ENCODE measurements at places on chromosomes 3 and 15. TPM values are rescaled to one million over a fixed set of nuclear protein-coding genes. Genes with fewer than 3 reads are reported as not detected.
A peak's percentile ranks its signal among the peaks of the same experiment; 100 is the strongest.

GRCh38 chr3:178989821-178990220 is 81.8 kb downstream of the ZMAT3 start:
- no peak for DNase-seq

- DNase-seq, result no peak
These were observed 260.5 kb upstream of the IGF1R start for GRCh38 chr15:98387866-98388265.

DNA sequence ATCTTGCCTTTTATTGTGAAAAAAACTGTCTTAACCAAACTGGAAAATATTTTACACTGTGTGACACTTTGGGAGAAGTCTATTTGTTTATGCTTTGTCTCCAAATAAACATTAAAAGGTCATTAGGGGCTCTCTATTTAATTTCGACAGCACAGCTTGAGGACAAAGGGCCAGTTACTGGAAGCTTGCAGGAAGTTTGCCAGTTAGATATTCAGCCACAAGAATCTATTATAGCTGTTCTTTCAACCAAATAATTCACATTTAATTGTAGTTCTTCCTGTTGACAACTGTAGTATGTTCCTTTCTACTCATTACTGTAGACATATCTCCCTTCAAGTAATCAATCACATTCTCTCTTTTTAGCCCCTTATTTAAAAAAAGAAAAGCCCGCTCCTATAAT is 6.1 kb downstream of the CP start:
- no peak for DNase-seq

- no peak for DNase-seq
These were observed 558.0 kb downstream of the FOXP1 start for GRCh38 chr3:71025516-71025915.

GRCh38 chr3:102614585-102614984 is 179.8 kb downstream of the ZPLD1 start:
- no peak for DNase-seq

The NDN gene
- total RNA-seq, result not detected

The SMCO1 gene
- not detected for total RNA-seq

The SLC26A6 gene
- total RNA-seq, result 18.7 TPM

DNA sequence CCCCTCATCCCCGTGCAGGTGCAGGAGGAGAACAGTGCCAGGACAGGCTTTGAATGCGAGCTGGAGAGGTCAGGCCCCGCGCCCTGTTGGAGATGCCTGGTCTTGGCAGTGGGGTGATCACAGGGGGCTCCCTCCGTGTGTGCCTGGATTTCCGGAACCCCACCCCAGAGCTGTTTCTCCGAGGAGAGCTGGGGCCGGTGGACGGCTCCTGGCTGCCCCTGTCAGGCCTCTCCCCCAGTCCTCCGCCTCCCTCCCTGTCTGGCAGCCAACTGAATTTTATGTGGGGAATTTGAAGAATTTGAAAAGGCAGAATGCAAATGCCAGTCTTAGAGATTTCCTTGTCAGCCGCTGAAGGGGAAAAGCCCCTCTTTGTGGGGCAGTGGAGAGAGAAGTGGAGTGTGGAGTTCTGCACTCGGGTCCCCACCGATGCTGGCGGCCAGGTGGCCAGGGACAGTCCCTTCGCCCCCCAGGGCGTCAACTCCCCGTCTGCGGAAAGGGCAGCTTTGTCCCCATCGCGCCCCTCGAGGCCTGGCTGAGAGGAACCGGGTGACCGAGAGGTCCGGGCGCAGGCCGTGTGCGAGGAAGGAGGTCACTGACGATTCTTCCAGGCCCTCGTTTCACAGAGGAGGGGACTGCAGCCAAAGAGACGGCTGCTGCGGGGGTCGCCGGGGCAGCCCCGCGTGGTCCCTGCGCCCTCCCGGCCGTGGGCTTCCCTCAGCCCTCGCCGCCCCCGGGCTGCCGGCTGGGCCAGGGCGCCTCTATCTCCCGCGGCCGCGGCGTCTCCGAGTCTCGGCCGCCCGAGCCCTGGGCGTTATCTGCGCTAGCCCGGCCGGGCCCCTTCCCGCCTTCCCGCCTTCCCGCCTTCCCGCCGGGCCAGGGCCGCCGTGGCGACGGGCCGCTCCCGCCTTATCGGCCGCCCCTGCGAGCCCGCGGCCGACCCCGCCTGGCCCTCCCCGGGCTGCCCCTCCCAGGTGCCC is 56.0 kb upstream of the LCTL start:
- no peak for DNase-seq

DNA sequence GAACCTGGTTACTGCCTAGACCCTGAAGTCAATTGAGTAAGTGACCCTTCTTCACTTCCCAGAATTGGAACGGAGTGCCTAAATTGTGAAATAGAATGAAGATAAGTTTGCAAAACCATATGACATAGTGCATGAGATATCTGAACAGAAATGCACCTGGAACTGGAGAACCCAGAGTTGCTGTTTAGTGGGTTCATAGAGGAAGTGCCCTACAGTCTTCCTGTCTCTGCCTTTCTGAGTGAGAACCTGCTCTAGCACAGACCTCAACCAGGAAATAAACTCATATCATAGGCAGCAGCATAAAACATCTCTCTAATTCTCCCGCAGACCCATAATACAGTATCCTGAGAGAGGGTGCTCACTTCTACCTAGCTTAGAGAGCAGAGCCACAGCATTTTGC is 82.9 kb downstream of the EOMES start:
- no peak for DNase-seq

The ERC2 gene
- 0.75 TPM for total RNA-seq

The AADAC gene
- 2.8 TPM for total RNA-seq

The GXYLT2 gene
- total RNA-seq, result 2.9 TPM

- DNase-seq, result no peak
These were observed 311.6 kb downstream of the CNTN6 start for GRCh38 chr3:1404270-1404962.

- no peak for DNase-seq
These were observed 86.4 kb downstream of the TIGIT start for GRCh38 chr3:114380233-114380651.

The ITIH3 gene
- not detected for total RNA-seq

The ROPN1B gene
- total RNA-seq, result 0.50 TPM

- no peak for DNase-seq
These were observed 1570.1 kb downstream of the SI start for GRCh38 chr3:163508206-163508605.

DNA sequence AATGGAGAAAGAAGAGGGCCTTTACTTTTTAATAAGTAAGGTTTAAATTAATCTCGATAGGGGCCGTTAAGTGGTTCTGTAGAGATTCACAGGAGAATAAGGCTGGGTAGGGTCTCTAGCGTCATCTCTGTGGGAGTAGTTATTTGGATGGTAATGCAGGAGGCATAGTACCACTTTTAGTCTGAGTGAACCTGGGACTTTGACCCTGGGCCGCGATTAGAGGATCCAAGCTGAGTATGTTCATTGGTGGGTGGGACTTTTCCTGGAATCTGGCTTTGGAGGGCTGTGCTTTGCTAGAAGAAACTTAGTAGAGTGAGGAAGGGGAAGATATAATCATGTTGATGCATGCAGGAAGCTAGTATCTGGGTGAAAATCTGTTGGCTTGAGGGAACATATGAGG is 4.0 kb downstream of the LPP start:
- DNase-seq, result no peak

DNA sequence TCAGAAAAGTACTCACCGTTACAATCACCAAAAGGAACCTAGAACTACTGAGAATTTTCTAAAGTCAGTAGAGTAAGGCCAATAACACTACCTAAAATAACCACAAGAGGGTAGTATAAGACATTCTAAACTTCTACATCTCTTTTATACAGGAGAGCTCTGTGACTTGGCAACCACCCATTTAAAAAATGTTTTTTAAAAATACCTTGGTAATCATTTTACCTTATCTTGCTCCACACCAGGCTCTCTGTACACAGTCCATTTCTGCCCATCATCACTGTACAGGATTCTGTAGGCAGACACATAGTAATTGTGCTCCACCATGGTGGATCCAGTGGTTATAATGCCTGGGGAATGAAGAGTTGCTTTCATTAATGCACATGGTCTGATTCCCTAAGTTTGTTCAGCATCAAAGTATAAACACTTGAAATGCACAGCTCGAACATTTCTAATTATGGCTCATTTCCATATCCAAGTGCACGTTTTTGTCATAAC is 54.5 kb downstream of the ST3GAL6 start:
- DNase-seq, result peak; percentile 64

The MEF2A gene
- 31.8 TPM for total RNA-seq

- no peak for DNase-seq
These were observed 47.0 kb upstream of the PPIB start for GRCh38 chr15:64209680-64210334.

The SLC28A2 gene
- not detected for total RNA-seq

The SAXO2 gene
- total RNA-seq, result 2.7 TPM

DNA sequence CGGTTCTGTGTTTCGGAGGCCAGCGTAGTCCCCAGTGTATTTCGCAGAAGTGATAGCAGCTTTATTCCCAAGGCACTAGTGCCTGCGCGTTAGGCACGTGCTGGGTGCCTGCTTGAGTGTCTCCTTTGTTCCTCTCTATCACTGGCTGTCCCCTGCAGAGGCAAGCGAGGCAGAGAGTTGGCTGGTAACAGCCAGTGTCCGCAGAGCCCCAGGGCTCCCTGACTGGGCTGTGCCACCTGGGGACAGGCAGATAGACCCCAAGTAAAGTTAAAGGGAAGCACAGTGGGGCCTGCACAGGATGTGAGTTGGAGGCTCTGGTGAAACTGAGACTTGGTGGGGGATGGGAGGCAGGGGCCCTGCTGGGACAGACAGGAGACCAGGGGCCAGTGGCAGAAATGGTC is 50.7 kb downstream of the APBA2 start:
- no peak for DNase-seq

- no peak for DNase-seq
These were observed 217.7 kb downstream of the ATP8B4 start for GRCh38 chr15:49901321-49901720.

DNA sequence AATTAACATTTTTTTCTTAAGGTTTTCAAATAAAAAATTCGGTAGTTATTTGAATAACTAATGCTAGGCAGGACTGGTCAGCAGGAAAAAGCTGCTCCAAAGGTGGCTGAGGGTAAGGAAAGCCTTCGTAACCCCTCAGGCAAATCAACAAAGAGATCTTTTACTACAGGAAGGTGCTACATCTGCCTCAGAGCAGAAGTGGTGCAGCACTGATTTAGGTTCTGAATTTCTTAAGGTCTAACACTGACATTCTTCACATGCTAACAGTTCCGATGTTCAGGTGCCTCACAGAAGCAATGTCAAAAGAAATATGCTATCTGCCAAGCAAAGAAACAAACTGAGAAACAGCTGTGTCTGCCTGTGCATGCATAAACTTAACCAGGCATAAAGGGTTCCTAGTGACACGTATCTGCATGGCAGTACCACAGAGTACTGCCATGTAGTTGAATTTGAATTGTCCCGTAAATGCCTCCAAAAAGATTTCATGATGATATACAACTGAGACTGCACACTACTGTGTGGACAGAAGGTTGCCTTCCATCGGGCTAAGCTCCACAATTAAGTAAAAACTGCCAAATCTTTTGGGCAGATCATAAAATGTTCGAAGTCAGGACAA is 275.0 kb upstream of the NSMCE3 start:
- DNase-seq, result no peak

DNA sequence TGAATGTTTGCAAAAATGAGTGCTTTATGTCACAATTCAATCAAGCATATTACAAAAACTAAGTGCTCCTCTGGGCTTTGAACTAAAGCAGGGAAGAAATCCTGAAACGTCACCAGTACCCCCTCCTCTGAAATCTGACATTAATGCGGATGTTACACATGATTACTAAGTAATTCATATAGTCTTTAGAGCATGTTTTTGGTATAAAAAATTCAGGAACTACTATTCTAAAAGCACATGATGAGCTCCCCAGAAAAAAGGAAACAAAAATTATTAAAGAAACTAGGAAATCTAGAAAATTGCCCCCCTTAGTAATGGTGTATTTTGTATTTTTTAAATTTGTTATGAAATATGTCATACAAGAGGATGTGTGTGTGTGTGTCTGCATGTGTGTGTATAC is 87.7 kb downstream of the MYO5A start:
- no peak for DNase-seq

DNA sequence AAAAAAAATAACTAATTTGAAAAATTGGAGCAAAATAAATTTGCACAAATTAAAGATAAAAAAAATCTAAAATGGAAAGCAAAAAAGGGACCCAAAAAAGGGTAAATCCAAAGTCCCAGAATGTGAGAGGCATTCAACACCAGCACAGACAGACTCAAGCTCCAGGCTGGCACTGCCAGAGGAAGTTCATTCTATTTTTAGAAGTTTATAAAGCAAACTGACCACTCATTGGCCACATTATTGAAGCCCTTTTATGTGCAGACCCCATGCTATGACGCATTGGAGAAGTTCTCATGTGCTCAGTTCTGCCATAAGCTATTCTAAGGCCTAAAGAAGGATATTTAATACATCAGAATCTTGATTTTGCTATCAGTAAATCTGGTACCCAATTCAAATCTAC is 17.6 kb upstream of the BOC start:
- no peak for DNase-seq

DNA sequence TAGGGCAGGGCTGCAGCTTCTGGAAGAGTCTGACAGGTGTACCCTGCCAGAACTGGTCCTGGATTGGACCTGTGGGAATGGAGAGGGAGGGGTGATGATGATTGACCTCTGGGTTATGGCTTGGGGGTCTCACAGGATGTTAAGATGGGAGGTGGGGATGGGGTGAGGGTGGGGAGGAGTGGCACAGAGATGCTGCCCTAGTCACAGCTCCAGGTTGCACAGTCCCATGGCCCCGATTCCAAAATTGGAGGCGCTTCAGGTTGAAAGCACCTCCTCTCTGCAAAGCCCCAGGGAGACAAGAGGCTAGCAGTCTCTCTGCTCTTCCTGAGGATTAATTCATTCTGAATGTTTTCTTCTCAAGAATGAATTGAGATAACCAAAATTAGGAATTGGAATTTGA is 101.4 kb downstream of the FAM43A start:
- DNase-seq, result no peak

DNA sequence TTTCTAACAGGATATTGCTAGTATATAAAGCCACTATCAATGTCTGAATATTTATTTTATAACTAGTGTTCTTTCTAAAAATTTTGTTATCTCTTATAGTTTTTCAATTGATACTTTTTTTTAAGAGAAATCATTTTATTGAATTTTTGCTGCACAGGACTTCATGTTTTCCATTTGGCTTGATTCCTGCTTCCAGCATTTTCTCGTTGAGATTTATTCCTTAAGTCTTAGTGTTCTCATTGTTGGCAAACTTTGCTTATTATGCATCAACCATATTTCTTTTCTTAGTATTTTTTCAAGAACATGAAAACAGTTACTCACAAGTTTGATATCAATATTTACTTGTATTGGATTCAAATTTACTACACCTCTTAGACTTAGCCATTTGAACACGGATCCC is 113.4 kb downstream of the UNC13C start:
- no peak for DNase-seq

The FSD2 gene
- not detected for total RNA-seq

The ATR gene
- 28.3 TPM for total RNA-seq

The GRK7 gene
- total RNA-seq, result not detected

The LMOD3 gene
- not detected for total RNA-seq

DNA sequence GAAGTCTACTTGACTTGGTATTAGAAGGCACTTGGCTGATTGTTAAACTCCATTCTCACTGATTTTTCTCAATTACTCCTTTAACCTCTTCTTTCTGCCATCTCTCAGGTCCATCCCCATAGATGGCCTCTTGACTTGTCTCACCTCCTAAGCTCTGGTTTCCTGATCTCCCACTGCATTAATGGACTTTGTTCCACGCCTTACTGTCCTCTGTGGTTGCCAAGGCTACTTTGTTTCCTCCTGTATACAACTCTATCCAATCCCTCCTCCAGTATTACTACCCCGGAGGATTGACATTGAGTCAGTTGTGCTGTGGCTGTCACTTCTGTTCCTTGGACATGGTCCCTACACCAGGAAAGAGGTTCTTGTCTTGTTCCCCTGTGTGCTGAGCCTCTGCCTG is 10.6 kb upstream of the GLCE start:
- no peak for DNase-seq

- DNase-seq, result no peak
These were observed 87.0 kb downstream of the CD200R1L start for GRCh38 chr3:112759681-112760080.

All from PC-9 (cell line).